ENCODE measurements at places on chromosomes 5 and 9. TPM values are rescaled to one million over a fixed set of nuclear protein-coding genes. Genes with fewer than 3 reads are reported as not detected.

DNA sequence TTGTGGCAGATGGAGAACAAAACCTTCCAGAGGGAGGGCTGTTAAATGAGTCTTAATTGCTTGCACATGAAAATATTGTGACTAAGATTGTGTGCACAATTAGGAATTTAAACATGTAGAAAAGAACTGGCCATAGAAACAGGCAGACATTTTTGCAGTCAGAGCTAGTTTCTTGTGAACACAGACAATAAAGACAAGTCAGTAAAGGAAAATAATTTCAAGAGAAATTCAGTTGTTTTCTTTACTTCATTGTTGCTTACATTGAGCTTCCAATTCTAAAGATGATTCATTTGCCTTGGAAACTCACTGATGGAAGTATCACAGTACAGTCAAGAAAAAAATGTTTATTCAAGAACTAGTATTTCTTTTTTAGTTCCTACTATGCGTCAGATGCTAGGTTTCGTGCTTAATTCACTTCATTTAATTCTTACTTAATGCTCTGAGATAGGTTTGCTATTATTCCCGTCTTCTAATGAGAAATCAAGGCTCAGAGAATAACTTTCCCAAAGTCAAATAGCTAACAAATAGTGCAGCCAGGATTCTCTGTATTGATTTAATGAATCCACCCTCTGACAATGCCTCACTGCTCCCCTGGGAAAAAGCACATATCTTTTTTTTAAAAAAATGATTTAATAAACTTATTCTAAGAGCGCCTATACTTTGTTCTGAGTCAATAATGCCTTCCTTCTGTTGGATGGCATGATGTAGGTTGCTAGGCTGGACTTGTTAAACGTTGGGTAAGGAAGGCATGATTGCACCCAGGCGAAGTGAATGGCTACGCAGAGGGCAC, 581.4 kb downstream of the RAB3C start:
- DNase-seq: no peak
- no peak overlapping the region for H3K27ac ChIP-seq
- no peak overlapping the region for H3K4me3 ChIP-seq

DNA sequence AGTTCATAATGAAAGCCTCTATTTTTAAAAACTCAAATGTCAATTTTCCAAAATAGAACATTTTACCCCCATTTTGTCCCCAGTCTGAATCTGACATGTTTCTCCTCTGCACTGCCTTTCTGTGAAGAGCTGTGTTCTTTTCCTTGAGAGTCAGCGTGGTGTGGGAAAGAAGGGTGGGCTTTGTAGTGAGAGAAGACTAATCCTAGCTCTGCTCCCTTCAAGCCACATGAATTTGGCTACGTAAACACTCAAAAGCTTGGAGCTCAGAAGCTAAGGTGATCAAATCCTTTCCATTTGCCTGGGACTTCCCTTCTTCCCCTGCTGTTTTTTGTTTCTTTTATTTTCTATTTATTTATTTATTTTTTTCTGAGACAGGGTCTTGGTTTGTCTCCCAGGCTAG, 598.5 kb downstream of the TLR4 start:
- H3K4me1 ChIP-seq: peaks cover 8% of the 10 kb centered on the region
- no peak overlapping the region for H3K27ac ChIP-seq
- no peaks in the 10 kb centered on the region for H3K27me3 ChIP-seq
- no peaks in the 10 kb centered on the region for H3K36me3 ChIP-seq
- DNase-seq: no peak

DNA sequence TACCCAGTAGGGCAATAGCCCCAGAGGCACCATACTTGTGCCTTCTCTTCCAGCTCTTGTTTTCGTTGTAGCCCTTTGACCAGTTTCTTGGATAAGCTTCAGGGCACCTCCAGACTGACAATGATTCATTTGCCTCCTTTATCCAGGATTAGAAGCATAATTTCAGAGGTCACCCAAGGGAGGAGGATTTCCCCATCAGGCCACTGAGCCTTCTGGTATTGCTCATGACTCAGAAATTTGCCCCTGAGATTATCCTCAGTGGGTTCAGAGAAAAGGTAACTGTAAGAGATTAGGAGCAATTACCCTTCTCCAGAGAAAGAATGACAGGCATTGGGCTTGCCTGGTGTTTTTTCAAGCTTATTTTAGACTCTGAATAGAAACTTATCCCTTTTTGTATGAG, 147.9 kb downstream of the MSX2 start:
- H3K4me1 ChIP-seq: peaks cover 10% of the 10 kb centered on the region
- H3K27me3 ChIP-seq: peaks cover 13% of the 10 kb centered on the region
- H3K4me3 ChIP-seq: no peak overlapping the region
- no peaks in the 10 kb centered on the region for H3K36me3 ChIP-seq

DNA sequence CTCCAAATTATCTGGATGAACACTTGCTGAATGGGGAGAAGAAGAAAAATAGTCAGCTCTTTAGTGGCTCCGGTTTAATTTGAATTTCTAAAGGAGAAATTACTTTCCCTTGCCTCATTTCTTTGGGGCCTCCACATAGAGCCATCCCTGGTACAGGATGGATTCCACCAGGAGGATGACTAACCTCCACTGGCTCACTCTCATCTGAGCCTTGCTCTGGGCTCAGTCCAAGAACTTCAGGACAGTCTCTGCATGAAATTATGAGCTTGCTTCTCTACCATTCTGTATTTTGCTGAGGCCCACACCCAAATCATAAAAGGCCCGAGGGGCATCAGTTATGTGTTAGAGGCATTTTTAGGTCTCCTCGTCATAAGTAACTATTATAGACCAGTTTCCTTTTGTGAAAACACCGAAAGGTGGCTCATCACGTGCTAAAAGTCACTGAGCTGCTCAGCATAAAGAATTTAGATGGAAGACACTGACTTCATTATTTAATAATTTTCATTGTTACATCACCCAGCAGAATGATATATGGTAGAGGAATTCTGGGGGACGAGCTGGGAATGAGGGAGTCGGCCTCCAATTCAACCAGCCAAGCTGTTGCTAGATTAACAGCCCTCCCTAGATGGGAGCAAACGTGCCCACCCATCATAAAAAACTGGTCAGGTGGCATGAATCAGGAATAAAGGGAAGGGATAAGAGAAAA, 222.1 kb downstream of the TARS1 start:
- H3K27ac ChIP-seq: no peak overlapping the region
- H3K4me3 ChIP-seq: no peak overlapping the region
- H3K36me3 ChIP-seq: no peaks in the 10 kb centered on the region
- peaks cover 3% of the 10 kb centered on the region for H3K4me1 ChIP-seq
- DNase-seq: no peak
- H3K27me3 ChIP-seq: no peaks in the 10 kb centered on the region

GRCh38 chr9:4639420-4639819, 22.7 kb upstream of the PLPP6 start:
- no peaks in the 10 kb centered on the region for H3K27me3 ChIP-seq
- DNase-seq: no peak
- no peak overlapping the region for H3K4me3 ChIP-seq
- no peak overlapping the region for H3K27ac ChIP-seq

GRCh38 chr5:61953913-61954312, 352.1 kb upstream of the KIF2A start:
- no peak for DNase-seq
- H3K4me1 ChIP-seq: no peaks in the 10 kb centered on the region
- H3K27me3 ChIP-seq: peaks cover 2% of the 10 kb centered on the region
- no peaks in the 10 kb centered on the region for H3K36me3 ChIP-seq
- no peak overlapping the region for H3K4me3 ChIP-seq

- H3K36me3 ChIP-seq: no peaks in the 10 kb centered on the region
- no peaks in the 10 kb centered on the region for H3K4me1 ChIP-seq
- no peak overlapping the region for H3K27ac ChIP-seq
- peaks cover 4% of the 10 kb centered on the region for H3K27me3 ChIP-seq
- H3K4me3 ChIP-seq: no peak overlapping the region
These were observed 593.7 kb downstream of the DNAH5 start for GRCh38 chr5:13350767-13351166.

The TAF1L gene
- not detected for total RNA-seq

The SLC28A3 gene
- 2.4 TPM for total RNA-seq

The TRUB2 gene
- 40.4 TPM for total RNA-seq

Measured in type B pancreatic cell (in vitro differentiated cells).